ENCODE measurements at places on chromosomes 16 and 17.
A peak's percentile ranks its signal among the peaks of the same experiment; 100 is the strongest.

DNA sequence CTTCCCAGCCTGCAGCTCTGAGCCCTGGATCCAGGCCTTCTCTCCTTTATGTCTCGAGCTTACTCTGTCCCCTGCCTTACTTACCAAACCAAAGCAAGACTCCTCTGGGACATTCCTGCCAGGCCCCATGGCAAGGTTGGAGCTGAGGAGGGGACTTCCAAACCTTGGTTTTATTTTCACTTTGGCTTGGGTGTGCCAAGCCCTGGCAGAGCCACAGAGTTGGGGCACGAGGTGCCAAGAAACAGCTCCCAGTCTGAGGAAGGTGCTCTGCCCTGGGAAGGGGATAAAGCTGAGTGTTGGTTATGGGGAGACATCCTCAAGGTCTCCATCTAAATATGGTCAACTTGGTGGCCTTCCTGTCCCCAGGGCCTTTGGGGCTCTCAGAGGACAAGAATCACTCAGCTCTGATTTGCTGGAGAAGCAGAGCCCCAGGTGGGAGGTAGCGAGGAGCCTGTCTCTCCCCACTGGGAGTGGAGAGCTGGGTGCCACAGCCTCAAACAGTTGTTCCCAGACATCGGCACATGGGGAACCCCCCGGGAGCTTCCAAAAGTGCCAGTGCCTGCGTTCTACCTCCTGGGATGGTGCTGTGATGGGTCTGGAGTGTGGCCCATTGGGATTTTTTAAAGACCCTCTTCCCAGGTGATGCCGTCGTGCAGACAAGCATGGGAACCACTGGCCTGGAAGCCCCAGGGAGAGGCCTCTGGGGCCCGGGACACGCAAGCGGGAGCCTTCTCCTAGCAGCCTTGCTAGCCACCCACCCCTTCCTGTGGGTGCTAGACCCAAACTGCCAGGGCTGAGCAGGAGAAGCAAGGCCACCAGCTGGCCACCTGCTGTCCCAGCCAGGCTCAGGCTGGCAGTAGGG is 10.3 kb downstream of the NLRC5 start:
- H3K36me3 ChIP-seq, result no peaks in the 10 kb centered on the region
- H3K27ac ChIP-seq, result no peak overlapping the region
- H3K4me1 ChIP-seq, result no peaks in the 10 kb centered on the region
- no peaks in the 10 kb centered on the region for H3K27me3 ChIP-seq

DNA sequence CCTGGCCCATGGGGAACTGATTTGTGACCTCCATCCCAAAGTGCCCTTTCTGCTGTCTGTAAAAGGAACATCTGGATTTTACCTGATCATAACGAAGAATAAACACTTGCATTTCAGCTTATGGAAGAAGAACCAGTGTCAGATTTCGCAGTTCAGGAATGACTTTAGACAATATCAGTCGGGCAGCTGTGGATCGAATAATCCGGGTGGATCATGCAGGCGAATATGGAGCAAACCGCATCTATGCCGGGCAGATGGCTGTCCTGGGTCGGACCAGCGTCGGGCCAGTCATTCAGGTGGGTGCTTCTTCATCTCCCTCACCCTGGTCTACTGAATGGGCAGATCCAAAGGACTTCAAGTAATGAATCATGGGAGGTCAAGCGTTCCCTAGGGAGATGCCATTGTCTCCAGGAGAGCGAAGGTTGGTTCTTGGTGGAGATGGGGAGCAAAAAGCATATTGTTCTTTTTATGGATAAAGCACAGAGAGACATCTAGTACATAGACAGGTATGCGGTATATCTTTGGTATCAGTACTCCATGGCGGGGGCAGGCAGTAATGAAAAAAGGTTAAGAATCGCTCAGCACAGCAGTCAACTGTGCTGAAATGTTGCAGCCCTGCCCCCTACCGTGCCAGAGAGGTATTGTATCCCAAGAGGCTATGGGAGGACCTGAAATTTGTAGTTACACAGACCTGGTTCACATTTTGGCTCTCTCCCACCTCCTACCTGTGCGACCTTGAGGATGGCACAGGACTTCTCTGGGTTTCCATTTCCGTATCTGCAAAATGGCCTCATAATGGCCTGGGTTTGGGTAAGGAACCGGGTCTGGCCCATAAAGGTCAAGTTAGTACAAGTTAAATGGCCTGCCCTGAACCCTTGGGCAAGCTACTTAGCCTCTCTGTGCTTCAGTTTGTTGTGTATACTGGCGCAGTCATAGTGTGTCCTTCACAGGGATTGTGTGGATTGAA is 4.7 kb downstream of the COQ7 start:
- H3K36me3 ChIP-seq, result no peaks in the 10 kb centered on the region
- H3K27me3 ChIP-seq, result no peaks in the 10 kb centered on the region
- no peaks in the 10 kb centered on the region for H3K4me1 ChIP-seq
- no peak overlapping the region for H3K4me3 ChIP-seq
- H3K27ac ChIP-seq, result no peak overlapping the region

- H3K4me1 ChIP-seq, result peaks cover 5% of the 10 kb centered on the region
- DNase-seq, result no peak
- H3K36me3 ChIP-seq, result no peaks in the 10 kb centered on the region
These were observed 14.3 kb upstream of the PRKAR1A start for GRCh38 chr17:68497885-68498319.

DNA sequence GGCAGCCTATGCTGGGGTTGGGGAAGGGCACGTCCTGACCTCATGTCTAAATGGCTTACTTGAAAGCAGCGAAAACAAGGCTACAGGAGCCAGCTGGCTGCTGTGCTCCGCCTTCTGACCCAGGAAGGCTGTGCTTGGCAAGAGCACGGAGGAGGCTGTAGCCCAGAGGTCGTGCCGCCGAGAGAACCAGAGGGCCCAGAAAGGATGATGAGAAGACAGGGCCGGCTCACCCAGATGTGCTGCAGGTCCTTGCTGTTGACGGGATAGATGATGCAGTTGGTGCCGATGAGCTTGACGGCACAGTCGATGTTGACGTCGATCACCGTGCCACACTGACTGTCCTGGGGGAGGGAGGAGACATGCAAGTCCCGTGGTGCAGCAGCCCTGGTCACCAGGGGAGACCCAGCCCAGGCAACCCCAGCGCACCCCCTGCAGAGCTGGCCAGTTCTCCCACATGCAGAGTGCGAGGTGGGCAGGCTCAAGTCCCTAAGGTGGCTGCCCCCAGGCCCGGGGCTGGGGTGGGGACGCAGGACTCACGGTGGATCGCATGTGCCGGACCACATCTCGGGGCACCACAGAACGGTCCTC is 20.7 kb downstream of the SPHK1 start:
- H3K27me3 ChIP-seq, result no peaks in the 10 kb centered on the region
- H3K27ac ChIP-seq, result peak overlapping the region; percentile 61
- H3K4me3 ChIP-seq, result no peak overlapping the region
- H3K36me3 ChIP-seq, result no peaks in the 10 kb centered on the region
- H3K4me1 ChIP-seq, result peaks cover 25% of the 10 kb centered on the region

DNA sequence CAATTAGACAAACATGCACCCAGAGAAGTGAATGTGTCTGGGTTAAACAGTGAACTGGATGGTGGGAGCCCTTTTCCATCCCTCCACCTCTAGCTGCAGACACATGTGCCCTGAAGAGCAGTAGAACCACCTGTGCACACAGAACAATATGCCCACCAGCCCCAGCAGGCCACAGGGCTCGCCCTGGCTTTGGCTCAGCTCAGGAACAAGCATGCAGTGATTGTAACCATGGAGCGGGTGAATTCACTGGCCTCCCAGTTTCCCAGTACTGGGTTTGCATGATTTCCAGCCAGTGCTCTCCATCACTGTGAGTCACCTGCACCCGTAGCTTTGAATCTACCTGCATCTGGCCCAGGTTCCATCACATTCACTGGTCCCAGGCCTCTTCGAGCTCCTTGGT is 5.2 kb downstream of the GPR179 start:
- no peaks in the 10 kb centered on the region for H3K4me1 ChIP-seq
- no peaks in the 10 kb centered on the region for H3K27me3 ChIP-seq
- no peak overlapping the region for H3K27ac ChIP-seq
- H3K4me3 ChIP-seq, result no peak overlapping the region
- H3K36me3 ChIP-seq, result no peaks in the 10 kb centered on the region

DNA sequence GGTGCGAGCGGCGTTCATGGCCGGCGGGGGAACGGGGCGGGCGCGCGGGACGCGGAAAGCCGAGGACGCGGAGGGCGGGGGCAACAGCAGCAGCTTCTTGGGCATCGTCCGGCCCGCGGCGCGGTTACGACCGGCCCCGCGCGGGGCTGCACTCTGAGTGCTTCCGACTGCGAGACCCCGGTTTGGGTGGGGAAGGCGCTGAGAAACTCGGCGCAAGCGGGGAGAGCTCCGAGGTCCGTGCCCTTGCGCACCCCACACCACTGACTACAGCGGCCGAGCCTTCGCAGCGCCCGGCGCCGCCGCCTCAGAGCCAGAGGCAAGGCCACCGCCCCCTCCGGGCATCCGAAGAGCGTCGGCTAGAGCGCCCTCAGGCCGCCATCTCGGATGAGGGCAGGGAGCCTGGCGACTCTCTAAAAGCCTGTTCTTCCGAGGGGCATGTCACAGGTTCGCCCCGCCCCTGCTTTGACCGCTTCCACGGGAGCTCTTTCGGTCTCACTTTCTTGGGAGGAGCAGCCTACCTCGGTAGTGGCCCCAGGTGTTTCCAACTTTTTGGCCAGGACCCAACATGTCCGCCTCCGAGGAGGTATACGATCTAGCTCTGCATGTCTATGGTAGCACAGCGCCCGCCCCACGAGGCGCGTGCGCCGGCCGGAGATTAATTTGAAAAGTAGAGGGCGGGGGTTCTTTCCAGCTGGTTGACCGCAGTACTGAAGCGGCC is at the start of gene PRPSAP1:
Gene PRPSAP1, minus strand, starts transcription at position 318 of the 718 bp plus-strand sequence. Its CDS starts 213 bp downstream, at position 105.
- peak within 1 kb of the TSS; percentile 83 for H3K4me3 ChIP-seq
- no peaks in the 10 kb centered on the region for H3K36me3 ChIP-seq
- peak within 1 kb of the TSS; percentile 61 for H3K27ac ChIP-seq
- peaks cover 3% of the 10 kb centered on the region for H3K4me1 ChIP-seq
- no peaks in the 10 kb centered on the region for H3K27me3 ChIP-seq
